ENCODE measurements at places on chromosomes 12 and 14.

DNA sequence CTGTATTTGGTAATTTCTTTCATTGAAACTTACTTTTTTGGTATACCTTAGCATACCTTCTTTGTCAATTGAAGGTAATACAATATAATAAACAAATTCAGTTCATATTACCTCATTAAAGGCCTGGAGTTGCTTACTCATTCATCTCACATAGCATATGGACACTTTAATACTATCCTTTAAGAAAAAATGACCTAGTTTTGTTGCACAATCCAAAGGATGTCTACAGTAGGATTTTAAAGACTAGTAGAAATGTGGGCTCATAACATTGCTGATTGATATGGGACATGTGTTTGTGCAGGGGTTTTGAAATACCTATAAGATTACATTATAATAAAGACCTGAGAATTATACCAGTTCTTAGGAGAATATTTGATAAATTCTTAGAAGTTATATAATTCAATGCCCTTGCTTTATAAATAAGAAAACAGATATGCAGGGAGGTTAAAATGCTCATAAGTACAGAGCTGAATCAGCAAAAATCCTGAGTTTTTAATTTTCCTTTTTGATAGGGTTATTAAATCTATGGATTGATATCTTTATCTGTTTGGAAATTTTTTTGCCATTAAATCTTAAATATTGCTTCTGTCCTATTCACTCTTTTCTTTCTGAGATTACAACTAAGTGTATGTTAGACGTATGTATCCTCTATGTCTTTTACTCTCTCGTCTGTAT, 352.1 kb downstream of the ATP23 start:
- DNase-seq = no peak

GRCh38 chr12:11774821-11775220, 125.3 kb downstream of the ETV6 start:
- DNase-seq = no peak

DNA sequence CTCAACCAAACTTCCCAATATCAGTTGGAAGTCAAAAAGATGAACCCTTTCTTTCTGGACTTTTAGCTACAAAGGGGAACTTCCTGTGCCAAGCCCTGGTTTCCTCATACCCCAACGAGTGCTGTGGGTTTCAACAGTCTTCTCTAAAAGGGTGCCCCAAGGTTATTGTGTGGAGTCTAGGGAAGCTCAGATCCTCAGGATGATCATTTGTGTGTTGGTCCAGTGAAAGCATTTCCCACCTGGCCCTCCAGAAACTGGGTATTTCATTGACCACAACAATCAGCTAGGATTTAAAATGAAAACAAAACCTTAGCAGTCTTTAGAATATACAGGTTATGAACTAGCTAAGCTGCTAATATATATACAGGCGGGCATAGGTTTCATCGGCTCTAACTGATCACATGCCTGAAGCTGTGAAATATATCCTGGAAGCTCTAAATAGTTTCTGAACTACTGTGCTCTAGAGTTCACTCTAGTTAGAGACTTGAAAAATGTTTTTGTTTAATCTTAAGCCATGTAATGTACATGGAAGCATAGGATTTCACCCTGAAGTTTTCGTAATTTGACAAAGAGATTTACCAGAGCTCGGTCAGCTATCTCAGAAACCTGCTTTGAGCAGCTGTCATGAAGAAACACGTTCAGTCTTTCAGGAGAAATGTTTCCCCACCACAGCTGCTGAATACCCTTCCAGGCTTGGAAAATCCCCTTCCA, 29.6 kb downstream of the P2RX4 start:
- DNase-seq = no peak

GRCh38 chr14:51304941-51305340, 64.9 kb downstream of the TMX1 start:
- peak; percentile 95 for DNase-seq

GRCh38 chr14:81400852-81401251, 728 bp upstream of the STON2 start:
- peak; percentile 95 for DNase-seq

GRCh38 chr12:64780531-64781279, 21.5 kb upstream of the GNS start:
- no peak for DNase-seq

GRCh38 chr12:94333396-94333795, 126.3 kb downstream of the CEP83 start:
- no peak for DNase-seq

GRCh38 chr12:127381043-127381668, 885.8 kb upstream of the TMEM132C start:
- DNase-seq = no peak

DNA sequence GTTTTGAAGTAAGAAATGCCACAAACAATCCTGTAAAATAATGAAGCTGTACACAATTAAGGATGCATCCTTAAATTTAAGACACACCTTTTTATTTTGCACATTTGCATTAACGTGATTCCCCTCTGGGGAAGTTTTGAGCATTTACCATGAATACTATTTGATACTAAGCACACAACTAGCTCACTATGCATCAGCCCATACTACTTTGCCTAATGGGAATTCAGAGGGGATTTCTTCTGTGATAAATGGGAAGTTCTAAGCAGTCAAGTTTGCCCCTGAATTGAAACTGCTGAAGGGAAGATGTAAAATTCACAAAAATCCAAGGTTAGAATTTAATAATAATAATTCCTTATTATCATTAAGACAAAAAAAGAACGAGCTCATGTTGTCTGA, 27.4 kb downstream of the SINHCAF start:
- no peak for DNase-seq

DNA sequence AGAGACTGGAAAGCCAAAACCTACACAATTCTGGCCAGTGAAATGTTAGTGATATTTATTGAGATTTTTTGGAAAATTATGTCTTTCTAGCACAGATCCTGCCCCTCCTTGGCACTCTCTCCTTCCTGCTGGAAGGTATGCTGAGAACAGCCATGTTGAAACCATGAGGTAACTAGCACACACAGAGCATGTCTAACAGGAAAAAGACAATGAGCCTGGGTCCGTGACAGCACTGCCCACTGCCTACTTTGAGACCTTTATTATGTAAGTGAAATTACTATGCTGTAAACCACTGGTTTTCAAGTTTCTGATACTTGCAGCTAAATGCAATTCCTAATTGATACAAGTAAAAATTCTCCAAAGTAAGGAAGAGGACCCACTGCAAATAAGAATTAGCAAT, 81.6 kb upstream of the SINHCAF start:
- no peak for DNase-seq

GRCh38 chr14:103065861-103066260, 8.5 kb upstream of the CDC42BPB start:
- no peak for DNase-seq

GRCh38 chr12:49924628-49925246, 21.0 kb upstream of the FAIM2 start:
- DNase-seq = no peak

GRCh38 chr12:130391186-130391585, 53.5 kb downstream of the PIWIL1 start:
- DNase-seq = no peak

DNA sequence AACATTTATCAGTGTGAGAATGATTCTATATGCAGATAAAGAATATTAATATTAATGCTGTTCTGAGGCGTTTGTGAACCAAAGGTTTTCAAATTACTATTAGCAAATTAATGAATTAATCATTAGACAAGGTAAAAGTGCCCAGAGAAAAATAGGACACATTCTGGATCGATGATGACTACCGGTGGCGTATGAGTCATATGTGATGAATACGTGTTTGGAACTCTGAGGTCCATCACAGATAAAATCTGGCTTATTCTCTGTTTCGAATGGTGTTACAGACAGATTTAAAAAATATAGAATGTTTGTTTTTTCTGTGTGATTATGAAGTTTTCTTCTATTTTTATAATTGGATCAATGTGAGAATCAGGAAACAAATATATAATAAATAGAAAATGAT, 79.2 kb upstream of the RTL1 start:
- no peak for DNase-seq

DNA sequence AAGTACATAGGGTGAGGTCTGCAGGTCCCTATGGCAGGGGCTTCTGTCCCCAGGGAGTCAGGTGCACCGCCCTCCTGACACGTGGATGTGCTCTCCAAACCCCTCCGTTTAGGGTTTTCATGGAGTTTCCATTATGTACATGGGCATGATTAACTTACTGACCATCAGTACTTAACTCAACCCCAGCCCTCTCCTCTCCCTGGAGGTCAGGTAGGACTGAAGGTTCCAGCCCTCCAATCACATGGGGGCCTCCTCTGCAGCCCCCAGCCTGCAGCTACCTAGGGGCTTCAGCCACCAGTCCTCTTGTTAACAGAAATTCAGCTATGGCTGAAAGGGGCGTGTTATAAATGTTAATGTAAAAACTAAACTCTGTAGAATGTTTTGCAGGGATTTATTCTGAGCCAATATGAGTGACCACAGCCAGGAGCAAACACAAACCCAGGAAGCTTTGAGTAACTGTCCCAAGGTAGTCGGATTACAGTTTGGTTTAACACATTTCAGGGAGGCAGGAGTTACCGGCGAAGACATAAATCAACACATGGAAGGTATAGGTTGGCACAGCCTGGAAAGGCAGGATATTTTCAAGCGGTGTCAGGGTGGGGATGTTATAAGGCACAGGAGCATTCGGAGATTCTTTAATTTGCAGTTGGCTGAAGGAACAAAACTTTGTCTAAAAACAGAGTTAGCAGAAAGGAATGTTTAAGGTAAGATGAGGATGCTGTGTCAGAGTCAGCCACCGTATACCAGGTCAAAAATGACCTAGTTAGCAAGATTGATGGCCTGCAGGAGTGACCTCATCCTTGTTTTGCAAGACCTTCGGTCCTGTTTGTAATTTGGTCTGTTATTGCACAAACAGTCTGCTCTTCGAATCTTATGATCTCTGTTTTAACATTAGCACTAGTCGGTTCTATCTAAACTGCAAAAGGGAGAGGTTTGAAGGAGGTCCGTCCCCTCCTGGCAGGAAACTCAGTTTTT, 75.2 kb downstream of the TNFAIP2 start:
- DNase-seq = peak; percentile 77

DNA sequence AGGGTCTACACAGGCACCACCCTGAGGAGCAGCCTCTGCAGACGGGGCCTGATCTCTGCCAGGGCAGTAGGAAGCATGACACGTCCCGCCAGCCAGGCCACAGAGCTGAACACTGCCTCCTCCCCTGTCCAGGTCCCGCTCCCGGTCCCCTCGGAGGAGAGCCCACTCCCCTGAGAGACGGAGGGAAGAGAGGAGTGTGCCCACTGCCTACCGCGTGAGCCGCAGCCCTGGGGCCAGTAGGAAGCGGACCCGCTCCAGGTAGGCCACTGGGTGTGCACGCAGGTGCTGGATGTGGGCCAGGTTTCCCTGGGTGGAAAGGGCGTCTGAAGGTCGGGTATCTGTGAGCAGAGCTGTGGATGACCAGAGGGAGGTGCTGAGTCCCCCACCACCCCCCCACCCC, 41.9 kb upstream of the MMP17 start:
- no peak for DNase-seq

DNA sequence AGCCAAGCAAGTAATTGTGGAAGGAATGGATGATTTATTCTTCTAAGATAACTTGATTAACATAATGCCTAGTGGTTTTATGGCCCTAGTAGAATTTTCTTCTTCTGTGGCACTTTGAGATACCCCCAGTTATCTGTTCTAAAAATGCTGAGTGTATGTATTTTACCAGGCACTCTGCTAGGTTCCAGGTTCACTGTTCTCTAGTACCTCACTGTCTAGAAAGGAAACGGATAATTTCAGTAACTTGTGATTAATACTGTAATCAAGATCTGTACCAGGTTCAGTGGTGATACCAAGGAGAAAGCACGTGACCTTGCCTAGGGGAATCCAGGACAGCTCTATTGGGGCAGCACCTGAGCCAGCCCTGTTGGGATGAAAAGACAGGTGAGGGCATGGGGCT, 8.0 kb downstream of the ANO6 start:
- DNase-seq = no peak

DNA sequence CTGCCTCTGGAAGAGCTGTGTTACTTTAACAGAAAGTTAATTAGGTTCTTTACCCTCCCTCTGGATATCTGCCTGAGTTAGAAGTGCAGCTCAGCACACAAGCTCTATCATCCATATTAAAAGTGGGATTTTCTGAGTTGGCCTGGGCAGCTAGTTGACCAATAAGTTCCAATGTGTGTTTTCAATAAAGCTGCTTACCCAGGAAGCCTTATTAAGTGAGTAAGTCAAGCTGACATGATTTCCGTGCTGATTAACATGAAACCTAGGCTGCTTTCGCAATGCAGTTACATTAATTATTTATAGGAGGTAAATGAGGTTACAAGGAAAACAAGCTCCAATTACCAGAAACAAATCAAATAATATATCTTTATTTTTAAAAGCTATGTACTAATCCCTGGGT, 4.8 kb downstream of the NEUROD4 start:
- no peak for DNase-seq

Measured in BJ (cell line).